ENCODE measurements at places on chromosomes 5 and 9.

GRCh38 chr9:7210854-7211637, 453.3 kb downstream of the KDM4C start:
- DNase-seq, result no peak

GRCh38 chr9:95551406-95551805, 34.6 kb upstream of the PTCH1 start:
- DNase-seq, result no peak

GRCh38 chr5:173909199-173909598, 21.1 kb downstream of the CPEB4 start:
- DNase-seq, result no peak

GRCh38 chr5:154565123-154565522, 87.1 kb upstream of the HAND1 start:
- no peak for DNase-seq

DNA sequence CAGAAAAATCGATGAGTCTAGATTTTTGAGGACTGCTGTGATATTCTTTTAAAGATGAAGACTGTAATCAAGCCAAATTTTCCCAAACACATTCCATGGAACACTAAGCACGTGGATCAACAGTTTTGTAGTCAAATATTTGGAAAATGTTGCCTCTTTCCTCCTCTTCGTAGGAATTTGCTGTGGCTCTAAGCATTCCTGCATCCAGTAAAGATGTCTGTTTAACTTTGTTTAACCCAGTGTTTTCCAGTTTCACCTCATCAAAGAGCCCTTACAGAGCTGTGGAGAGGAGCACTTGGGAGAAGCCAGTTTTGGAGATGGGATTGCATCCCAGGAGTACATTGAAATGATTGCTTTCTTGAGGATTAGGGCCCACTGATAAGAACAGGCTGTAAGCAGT, 58.9 kb downstream of the INSYN2B start:
- DNase-seq, result no peak

- no peak for DNase-seq
Measured at GRCh38 chr5:104412649-104413240, 850.2 kb upstream of the NUDT12 start.

DNA sequence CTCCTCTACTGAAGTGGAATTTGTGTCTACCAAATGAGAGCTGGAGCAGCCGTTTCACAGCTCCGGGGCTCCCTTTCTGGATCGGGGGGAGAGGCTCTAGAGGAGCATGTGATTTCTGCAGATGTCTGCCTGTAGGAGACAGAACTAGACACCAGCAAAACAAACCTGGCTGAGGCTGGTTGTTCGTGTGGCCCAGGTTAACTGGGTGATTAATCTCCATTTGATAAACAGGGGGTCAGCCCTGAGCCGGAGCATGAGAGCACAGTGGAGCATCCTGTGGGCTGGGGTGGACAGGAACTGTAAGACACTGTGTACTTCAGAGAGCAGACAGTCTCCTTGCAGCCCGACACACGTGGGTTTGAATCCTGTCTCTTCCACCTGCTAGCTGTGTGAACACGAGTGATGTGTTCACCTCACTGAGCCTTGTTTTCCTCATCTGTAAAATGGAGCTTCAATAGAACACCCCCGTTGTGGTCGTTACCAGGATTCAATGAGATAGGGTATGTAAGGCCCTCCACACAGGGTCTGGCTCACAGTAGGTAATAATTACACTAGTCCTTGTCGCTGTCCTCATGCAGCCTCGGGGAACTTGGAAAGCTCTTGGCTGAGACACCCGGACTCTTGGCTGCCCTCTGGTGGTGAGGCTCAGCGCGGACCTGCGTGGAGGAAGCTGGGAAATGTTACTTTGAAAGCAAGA, 12.9 kb downstream of the CXCL14 start:
- DNase-seq, result peak; percentile 59

GRCh38 chr9:129544761-129545160, 76.1 kb downstream of the C9orf50 start:
- DNase-seq, result no peak

DNA sequence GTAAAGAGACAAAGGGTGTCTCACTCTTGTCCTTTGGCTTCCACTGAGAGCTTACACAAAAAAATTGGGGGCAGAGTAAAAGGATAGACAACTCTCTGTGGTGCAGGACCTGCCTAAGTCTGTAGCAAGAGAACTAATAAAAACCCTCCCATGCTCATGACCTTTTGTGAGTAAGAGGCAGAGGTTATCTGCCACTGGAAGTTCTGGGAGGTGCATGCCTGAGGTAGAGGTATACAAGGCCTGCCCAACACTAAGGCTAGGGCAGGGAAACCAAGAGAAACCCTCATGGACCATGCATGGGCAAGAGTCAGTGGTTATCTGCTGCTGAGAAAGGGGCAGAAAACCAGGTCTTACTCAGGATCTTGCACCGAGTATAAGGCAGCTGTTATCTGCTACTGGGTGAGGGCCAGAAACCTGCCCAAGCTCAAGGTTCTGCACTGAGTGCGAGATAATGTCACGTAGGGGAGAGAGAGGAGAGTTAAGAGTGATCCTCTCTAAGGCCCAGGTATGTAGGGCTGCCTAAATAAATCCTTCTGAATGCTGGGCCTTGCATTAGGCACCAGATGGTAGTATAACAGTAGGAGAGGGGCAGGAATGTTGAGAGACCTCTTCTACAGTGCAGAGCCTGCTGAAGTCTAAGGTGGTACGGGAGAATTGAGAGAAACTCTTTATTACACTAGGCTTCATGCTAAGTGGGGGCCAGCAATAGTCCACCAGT, 143.4 kb downstream of the MACROH2A1 start:
- no peak for DNase-seq

DNA sequence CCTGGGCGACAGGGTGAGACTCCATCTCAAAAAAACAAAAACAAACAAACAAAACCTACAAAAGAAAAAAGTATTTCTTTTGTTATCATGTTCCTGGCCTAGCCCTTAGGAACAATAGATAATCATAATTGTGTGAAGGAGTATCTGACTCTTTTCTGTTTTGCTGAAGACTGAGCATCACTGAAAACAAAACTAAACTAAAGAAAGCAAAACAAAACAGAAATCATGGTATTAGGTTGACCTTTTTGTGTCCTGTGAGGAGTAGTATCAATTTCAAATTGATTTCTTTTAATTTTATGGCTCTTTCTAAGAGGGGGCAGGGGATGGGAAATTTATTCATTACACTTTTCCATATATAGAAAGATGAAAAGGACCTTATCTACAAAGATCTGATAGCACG, 246.0 kb downstream of the YTHDC2 start:
- no peak for DNase-seq

DNA sequence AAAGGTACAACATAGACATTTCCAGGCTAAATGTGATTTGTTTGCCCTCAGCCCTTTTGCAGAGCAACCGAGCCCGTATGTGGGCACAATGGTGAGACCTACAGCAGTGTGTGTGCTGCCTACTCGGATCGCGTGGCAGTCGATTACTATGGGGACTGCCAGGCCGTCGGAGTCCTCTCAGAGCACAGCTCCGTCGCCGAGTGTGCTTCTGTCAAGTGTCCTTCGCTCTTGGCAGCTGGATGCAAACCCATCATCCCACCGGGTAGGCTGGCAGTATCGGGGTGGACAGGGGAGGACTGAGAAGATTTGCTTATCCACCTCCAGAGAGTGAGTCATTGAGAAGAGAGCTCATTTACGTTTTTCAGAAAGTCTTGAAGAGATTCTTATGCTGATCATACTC, 17.8 kb upstream of the GLIPR2 start:
- no peak for DNase-seq

Measured in T-helper 9 cell (primary cell).